ENCODE measurements at places on chromosomes 3 and 15.

DNA sequence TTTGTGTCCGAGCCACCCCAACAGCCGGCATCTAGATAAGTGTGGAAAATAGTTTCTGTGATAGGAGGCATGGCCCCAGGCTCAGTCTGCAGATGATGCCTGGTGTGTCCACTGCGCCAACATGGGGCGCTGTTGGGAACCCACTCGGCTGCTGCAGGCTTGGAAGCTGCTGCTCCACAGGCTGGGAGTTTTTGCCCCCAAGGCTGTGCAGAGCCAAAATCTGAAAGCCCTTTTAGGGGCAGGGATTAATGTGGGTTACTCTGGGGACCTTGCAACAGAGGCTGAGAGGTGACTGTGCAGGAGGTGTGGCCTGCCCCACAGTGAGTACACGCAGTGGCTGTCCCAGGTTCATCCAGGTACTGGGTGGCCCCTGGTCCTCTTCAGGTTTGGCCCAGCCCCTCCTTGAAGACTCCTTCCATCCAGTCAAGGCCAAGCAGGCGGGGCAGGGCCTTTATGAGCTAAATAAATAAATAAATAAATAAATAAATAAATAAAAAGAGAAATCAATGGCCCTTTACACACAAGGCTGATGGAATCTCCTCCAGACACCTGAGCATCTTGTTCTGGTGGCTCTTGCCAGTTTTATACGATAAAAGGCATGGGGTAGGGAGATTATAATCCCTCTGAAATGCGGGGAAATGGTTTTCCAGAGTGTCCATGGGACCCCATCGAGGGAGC lies 73.8 kb downstream of the AAGAB start:
- no peak for DNase-seq

GRCh38 chr3:113896930-113897329 lies 50.9 kb upstream of the ZDHHC23 start:
- no peak for DNase-seq

DNA sequence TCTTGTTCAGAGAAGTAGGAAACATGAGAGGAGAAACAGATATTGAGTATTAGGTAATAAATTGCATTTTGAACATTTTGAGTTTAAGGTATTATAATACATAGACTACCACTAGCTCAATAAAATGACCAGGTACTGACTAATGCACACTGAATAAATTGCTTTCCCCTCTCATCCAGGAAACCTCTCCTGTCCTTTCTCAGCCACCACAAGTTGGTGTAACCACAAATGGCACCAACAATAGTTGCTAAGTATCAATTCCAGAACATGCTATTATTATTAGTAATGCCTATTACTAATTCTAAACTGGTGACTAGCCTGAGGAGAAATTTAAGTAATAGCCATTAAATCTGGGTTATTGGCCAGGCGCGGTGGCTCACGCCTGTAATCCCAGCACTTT lies 47.3 kb upstream of the XRN1 start:
- no peak for DNase-seq

- DNase-seq, result no peak
Measured at GRCh38 chr15:96870580-96870979, 540.1 kb downstream of the NR2F2 start.

- no peak for DNase-seq
Measured at GRCh38 chr3:180447136-180447535, 154.8 kb upstream of the TTC14 start.

GRCh38 chr15:89576417-89576773 lies 1.1 kb downstream of the TICRR start:
- no peak for DNase-seq

DNA sequence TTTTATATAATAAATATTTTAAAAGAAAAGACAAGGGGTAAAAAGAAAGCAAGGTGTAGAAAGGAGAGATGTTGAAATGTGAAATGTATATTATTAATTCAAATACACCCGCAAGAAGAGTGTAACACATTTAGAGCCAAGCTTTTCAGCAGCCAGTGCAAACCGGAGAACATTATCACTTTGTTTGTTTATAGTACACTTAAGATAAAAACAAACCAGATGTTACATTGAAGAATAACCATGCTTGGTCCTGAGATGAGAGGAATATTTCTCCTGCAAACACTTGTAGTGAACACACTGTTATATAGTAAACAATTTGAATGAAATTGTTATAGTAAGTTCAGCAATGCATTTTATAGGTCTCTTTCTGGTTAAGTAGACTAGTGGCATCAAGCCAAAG lies 1441.5 kb downstream of the OTOL1 start:
- no peak for DNase-seq

DNA sequence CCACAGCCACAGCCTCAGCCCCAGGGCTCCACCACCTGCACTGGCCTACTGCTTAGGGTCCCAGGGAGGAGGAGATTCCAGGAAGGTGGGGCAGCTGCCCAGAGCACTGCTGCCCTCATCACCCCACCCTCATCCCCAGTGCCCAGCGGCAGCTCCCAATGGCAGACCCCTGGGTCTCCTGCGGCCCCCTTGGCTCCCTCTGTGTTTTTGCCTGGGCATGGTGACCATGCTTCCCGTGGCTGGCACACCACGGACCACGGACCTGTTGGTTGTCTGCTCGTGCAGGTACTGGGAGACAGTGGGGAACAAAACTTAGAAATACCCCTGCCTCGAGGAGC lies 2.7 kb downstream of the CHST13 start:
- no peak for DNase-seq

- DNase-seq, result peak; percentile 63
Measured at GRCh38 chr3:196513697-196514349, 1.3 kb downstream of the SMCO1 start.

GRCh38 chr3:1805331-1805730 lies 293.3 kb upstream of the CNTN4 start:
- DNase-seq, result no peak

GRCh38 chr3:112773864-112774263 lies 72.8 kb downstream of the CD200R1L start:
- no peak for DNase-seq

DNA sequence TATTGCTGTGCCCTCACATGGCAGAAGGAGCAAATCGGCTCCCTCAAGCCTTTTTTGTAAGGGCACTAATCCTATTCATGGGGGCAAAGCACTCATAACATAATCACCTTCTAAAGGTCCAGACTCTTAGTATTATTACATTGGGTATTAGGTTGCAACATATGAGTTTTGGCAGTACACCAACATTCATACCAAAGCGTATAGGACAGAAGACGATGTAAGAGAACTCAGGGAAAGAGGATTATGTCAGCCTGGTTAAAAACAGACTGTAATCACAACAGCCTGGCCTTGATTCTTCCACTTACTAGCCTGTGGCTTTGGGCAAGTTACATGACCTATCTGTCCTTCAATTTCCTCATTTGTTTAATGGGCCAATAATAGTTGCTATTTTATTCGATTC lies 828.5 kb upstream of the NECTIN3 start:
- DNase-seq, result peak; percentile 59

DNA sequence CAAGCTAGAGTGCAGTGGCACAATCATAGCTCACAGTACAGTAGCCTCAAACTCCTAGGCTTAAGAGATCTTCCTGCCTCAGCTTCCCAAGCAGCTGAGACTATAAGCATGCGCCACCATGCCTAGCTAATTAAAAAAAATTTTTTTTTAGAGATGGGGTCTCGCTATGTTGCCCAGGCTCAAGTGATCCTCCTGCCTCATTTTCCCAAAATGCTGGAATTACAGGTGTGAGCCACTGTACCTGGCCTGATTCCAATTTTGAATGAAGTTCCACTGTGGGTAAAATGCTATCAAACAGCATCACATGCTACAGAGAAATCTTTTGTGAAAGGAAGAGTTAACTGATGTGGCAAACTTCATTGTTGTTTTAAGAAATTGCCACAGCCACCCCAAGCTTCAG lies 17.5 kb downstream of the ADPGK start:
- no peak for DNase-seq

DNA sequence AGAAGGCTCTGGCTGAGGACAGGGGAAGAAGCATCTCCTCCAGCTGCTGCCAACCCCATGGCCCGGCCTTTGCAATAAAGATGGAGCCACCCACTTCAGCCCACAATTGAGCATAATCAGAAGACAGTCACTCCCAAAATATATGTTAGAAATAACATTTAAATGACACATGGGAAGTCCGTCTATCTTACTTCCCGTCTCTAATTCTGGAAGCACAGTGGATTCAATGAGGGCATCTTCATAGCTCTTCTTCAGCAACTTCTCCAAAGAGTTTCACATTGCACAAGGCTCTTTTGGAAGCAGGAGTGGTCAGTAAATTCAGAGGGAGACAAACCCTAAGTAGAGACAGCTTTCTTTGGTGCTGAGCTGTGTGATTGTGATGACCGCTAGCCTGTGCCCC lies 67.0 kb upstream of the SEC61A1 start:
- DNase-seq, result no peak

DNA sequence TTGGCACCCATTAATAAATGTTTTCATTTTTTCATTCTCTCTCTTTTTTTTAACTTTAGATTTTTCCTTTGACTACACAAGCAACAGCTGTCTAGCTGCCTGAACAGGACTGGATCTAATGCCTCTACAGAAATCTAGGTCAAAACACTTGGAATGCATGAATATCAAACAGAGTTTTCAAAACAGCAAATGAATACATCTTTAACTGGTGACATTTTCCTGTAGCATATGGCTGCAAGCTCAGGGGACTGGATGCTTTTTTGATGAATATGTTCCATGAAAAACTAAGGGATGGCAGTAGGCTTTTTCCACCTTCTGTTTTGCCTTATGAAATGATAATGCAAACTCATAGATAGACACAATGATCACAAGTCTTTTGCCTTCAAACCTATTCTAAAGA lies 661.7 kb downstream of the MCTP2 start:
- no peak for DNase-seq

DNA sequence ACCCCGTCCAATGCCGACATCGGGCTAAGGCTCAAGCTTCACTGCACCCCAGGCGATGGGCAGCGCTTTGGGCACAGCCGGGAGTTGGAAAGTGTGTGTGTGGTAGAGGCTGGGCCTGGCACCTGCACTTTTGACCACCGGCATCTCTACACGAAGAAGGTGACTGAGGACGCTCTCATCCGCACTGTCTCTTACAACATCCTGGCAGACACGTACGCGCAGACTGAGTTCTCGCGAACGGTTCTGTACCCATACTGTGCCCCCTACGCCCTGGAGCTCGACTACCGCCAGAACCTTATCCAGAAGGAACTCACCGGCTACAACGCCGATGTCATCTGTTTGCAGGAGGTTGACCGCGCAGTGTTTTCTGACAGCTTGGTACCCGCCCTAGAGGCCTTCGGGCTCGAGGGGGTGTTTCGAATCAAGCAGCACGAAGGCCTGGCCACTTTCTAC lies 1.0 kb downstream of the PDE12 start:
- DNase-seq, result peak; percentile 45

DNA sequence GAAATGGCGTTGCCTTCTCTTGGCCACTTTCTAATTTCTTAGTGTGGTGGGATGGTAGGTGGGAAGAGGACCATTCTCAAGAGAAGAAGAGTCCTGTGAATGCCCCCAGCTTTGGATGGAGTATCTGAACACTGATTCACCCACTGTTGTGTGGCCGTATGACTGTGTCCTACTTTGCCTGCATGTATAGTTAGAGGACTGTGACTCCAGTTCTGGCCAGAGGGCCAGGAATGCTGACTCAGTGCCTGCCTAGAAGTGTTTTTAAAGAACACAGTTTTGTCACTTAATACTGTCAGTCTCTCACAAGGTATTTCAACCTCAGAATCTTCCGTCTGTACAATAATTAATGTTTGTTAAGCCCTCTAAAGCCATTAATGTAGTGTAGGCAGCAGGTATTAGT lies 2.1 kb downstream of the SEC61A1 start:
- peak; percentile 60 for DNase-seq

- no peak for DNase-seq
Measured at GRCh38 chr3:176757429-176757828, 439.9 kb downstream of the TBL1XR1 start.

DNA sequence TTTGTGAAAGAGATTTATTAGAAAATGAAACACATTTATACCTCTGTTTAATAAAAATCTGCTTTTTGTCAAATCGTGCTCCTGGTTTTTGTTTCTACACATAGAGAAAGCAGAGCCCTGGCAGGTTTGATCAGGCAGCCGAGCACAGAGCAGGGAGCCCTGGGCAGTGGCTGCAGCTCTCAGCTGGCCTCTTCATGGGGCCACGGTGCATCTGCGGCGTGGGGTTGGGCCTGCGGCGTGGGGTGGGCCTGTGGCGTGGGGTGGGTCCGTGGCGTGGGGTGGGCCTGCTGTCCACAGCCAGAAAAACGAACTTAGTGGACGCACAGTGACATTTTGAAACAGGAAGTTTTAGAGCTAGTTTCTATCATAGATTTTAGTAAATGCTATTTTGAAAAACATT lies 10.6 kb downstream of the GOLGA6L2 start:
- DNase-seq, result no peak

DNA sequence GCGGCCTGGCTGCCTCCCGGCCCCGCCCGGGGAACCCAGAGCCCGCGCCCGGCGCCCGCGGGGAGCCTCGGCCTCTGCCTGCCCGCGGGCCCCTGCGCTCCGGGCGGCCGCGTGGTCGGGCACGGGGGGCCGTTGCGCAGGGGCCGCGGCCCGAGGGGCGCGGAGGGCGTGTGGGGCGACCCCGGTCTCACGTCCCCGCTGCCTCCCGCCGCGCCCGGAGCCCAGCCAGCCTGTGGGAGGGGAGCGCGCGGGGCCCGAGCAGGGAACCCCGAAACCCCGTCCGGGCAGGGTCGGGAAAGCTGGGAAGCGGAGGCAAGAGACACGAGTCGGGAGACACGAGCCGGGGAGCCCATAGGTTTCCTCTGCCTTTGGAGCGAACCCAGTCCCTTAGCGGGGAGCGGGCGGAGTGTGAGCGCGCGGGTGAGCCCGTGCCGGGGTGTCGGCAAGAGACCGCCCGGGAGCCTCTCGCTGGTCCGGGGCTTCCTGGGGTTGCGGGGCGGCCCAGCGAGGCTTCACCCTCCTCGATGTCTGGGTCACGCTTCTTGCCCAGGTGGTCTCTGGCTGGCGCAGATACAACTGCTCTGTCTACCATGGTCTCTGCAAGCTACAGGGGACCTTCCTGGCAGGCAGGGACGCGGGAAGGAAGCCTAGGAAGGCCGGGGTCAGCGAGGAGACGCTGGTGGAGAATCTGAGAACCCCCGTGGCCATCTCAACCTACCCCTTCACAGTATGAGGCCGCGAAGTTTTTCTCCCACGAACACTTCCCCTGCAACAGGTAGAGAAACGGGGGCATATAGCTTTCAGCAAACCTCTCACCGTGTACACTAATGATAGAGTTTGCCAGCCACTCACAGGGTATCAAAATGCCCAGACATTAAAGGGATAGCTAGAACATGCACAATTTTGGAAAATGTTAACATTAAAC lies 586 bp downstream of the LRRK1 start:
- peak; percentile 51 for DNase-seq

GRCh38 chr3:106794442-106794841 lies 582.8 kb upstream of the CCDC54 start:
- no peak for DNase-seq

DNA sequence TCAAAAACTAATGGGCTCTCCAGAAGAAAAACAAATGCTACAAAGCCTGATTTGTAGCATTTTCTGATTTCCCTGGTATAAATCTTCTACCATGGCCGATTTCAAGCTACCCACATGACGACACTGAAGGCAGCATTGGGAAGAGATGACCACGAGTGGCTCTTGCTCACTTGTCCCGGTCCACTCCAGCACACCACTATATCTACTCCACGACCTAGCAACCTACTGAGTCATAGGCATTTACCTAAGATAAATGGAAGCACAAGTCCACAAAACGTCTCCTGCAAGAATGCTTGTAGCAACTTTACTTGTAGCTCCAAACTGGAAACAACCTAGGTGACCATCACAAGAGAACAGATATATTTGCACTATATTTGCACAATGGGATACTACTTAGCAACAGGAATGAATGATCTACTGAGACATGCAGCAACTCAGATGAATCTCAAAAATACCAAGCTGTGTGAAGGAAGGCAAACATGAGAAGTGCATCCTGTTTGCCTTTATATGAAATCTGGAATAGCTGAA lies 60.8 kb upstream of the HES1 start:
- DNase-seq, result no peak
